Activated CD8-positive, alpha-beta T cell treated with anti-CD3 and anti-CD28 coated beads, Interleukin-2, amount 10 ng/mL, durations not matched to agents 7 days and 5 days (primary cell): ENCODE measurements at places on chromosomes 16 and 17. TPM values are rescaled to one million over a fixed set of nuclear protein-coding genes. Genes with fewer than 3 reads are reported as not detected.

DUXB gene
- total RNA-seq = not detected

CDRT15 gene
- not detected for total RNA-seq

KLHDC4 gene
- total RNA-seq = 101 TPM

PPP4C gene
- total RNA-seq = 157 TPM

HBA2 gene
- not detected for total RNA-seq

RNF157 gene
- total RNA-seq = 150 TPM

MYLK3 gene
- 0.23 TPM for total RNA-seq

- DNase-seq = no peak
These were observed 632.3 kb downstream of the WWOX start for GRCh38 chr16:78731785-78732184.

DNA sequence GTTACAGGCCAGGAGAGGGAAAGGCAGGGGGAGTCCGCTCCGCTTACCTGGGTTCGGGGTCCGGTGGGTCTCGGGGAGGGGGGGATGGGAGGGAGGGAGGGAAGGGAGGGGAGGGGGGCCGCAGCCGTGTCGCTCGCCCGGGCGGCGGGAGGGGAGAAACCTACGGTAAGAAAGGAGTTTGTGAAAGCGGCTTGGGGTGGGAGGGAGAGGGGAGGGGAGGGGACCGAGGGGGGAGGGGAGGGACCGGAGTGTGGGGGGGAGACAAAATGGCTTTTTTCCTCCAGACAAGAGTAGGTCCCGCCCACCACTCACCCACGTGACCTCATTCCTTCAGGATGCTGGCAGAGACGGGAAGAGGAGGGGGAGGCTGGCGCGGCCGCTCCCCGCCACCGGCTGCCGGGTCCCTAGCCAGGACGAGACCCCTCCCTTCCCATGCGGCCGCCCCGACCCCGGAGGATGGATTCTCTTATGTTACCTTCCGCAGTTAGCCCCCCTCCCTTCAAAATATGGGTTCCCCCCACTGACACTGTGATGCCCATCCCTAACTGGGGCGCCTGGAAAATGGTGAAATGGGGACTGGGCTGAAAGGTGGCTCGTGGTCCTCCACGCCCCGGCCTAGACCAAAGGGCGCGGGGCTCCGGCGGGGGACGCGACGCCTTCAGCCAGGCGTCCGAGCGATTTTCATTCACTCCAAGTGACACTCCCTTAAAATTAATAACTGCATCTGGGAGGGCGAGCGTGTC, at the start of gene PCGF2:
PCGF2 (minus strand) TSS at position 188 of the 743 bp plus-strand sequence. CDS start 7,934 bp downstream, outside the sequence.
- no peak for DNase-seq

DNA sequence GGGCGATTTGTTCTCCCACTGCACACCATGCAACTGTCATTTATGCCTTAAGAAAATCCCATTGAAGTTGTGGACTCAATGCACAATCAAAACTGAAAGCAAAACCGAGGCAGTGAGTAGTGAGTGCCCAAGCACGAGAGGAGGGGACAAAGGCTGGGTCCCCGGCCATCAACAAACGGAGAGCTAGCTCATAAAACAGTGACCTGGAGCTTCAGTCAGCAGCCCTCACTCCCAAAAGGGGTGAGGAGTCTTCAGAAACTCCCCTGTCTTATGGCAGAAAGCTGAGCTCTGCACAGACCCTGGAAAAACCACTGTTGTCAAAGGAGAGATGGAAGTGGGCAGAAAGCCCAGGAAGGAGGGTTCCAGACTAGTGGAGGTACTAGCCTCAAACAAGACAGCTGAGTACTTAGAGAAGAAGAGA, 96.9 kb downstream of the ADCY9 start:
- DNase-seq = no peak

DNA sequence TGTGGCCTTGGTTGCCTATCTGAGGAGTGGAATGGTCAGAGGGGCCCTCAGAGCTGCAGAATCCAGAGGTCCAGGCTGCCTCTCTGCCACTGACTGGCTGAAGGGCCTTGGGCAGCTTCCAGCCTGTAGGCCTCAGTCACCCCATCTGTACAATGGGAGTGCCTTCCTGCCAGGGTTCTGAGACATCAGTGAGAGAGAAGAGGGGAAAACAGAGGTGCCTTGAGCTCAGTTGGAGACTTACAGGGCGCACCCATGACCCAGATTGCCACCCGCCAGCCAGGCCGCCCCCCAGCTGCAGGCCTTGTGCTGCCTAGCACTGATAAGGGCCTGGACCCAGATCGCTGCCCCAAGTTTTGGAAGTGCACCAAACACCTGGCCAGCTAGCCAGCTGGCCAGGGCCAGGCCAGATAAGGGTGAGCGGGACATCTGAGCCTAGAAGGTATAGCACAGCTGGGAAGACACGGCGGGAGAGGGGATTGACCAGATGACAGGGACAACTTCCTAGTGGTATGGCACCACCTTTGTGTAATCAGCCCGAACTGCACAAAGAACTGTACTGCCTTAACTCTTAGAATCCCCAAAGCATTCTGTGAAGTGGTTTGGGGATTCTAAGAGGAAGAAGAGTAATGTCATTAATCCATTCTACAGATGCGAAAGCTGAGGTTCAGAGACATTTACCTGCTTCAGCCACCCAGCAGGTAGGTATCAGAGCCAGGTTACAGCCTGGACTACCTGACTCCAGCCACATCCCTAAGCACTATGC, 1.4 kb downstream of the SLC4A1 start:
- DNase-seq = no peak

DNA sequence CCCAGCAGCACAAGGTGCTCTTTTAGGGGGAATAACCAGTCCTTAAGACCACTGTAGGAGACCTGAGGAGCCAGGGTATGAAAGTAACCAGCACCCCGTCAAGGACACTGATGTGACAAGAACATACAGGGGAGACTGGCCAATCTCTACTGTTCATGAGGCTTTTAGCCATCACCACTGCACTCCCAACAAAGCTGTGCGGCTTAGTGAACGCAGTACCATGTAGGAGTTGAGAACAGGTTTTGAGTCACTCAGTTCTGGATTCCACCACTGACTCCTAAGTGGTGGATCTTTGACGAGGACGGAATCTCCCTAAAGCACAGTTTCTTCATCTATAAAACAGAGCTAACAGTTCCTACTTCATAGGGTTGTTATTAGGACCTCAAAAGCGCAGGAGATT, 26.8 kb downstream of the COG4 start:
- no peak for DNase-seq

DNA sequence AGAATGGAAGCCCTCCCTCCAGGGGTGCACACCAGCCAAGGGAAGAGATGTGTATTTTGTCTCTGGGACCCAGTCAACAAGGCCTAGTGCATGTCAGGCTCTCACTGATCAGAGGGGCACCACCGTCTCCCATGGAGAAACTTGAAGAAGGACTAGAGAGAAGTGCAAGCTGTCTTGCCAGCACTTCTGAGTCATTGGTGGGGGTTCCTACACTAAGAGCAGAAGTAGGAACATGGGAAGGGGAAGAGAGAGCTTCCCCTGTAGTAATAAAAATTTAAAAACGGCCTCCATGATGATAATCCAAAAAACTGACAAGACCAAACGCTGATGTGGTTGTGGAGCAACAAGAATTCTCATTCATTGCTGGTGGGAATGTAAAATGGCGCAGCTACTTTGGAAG, 46.3 kb downstream of the DYNLRB2 start:
- no peak for DNase-seq

DNA sequence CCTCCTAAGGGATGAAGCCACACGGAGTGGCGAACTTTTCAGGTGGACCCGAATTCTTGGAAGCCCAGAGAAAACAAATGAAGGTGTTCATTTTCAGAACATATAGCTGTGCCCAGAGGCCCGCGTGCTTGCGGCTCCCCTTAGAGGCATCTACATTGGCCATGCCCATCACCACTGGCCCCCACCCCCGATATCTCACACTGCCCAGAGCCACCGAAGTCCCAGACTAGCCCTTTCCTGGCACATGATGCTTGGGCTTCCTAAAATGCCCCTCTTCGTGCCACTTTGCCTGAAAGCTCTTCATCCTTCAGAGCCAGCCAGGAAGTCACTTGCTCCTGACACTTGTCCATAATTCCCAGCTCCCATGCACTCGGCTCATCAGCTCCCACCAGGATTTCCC, 2.1 kb upstream of the HEXIM1 start:
- DNase-seq = no peak

- DNase-seq = no peak
These were observed 24.5 kb upstream of the HS3ST2 start for GRCh38 chr16:22789281-22789945.

GRCh38 chr16:491220-491919, 36.1 kb upstream of the CAPN15 start:
- DNase-seq = no peak

DNA sequence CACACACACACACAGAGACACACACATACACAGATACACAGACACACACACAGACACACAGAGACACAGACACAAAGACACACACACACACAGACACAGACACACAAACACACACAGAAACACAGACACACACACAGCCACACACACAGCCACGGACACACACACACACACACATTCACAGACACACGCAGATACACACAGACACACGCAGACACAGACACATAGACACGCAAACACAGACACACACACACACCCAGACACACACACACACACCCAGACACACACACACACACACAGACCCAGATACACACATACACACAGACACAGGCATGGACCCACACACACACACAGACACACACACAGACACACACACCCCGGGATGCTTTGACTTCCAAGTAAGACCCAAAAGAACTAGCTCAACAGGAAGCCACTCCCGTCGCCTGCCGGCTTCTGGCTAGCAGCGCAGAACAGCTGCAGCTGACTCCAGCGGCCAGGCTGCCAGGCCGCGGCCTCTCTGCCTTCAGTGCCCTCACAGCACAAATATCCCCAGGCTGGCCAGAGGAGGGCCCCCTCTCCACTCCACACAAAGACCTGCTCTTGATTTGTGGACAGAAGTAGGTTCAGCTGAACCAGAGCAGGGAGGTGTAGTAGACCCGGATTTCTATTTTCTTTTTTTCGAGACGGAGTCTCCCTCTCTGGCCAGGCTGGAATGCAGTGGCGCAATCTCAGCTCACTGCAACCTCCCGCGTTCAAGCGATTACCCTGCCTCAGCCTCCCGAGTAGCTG, 6.0 kb upstream of the CHRNE start:
- peak; percentile 87 for DNase-seq

DNA sequence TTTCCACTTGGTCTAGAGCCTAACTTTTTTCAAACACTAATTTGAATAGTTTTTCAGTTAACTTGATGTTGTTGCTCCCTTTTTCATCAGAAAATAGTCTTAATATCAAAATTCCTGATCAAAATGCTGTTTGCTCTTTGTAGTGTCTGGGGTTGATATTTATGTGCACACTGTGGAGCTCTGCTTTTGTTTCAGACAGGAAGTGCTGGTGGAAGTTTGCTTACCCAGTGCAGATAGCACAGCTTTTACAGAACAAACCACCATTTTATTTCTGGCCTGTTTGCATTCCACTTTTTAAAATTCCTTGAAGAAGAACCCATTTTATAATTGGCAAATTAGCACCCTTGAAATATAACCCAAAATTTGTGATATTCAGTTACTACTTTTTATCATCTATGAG, 125.4 kb downstream of the MRTFB start:
- no peak for DNase-seq

DNA sequence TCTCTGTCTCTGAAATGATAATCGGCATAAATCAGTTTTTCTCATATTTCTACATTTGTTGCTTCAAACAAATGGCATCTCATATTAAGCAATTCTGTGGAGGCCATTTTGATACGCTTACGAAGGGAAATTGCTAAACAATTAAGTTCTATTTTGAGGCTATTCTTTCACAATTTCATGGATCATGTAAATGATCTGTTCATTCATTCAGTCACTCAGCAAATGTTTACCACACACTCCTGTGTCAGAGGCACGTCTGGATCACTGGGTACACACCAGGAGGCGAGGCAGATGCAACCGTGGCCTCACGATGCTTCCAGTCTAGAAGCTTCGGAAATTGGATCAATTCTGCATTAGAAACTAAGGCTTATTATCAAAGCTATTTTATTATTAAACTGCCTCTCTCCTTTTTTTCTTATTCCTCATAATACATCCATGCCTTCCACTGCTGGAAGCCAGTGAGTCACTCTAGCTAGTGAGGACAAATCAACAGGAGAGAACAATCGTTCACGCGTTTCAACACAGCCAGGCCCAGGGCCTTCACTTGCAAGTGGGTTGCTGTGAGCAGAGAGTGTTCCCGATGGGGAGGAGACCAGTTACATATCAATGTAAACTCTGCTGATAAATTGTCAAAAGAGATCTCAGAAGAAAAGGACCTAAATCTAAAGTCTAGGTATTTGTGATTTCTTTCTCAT, 11.3 kb upstream of the SLC39A11 start:
- DNase-seq = no peak

GRCh38 chr17:15882058-15882720, 62.7 kb upstream of the ADORA2B start:
- DNase-seq = no peak

- no peak for DNase-seq
These were observed 73.0 kb downstream of the MARCHF10 start for GRCh38 chr17:62735044-62735651.

- DNase-seq = no peak
These were observed 392.1 kb downstream of the SOX9 start for GRCh38 chr17:72512649-72513556.

- DNase-seq = no peak
These were observed 1.5 kb downstream of the GGA2 start for GRCh38 chr16:23508589-23509440.

GRCh38 chr16:50259334-50260205, 6.8 kb upstream of the ADCY7 start:
- no peak for DNase-seq

DNA sequence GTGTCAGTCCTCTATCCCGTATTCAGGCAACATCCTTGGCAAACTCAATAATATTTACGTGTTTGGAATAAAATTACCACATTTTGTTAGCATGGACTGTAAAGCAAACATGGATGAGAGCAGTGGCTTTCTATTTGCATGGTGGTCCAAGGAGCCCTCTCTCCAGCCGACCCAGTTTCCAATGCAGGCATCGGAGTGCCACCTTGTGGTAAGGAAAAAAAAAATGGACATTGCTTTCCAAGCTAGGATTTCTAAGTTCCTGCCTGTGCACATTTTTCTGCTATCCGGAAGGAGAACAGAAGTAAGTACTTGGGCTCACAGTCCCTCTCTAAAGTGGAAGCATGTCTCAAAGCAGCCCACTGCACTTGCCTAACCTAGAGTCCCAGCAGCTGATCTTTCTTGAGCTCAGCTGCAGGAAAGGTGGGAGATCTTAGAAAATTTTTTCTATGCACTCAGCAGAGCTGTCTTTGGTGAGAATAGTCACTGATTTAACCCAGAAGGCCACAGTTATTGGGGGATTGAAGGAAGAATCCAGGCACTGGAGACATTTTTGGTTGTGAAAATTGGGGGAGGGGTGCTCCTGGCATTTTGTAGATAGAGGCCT, 46.0 kb upstream of the ERCC4 start:
- no peak for DNase-seq

DNA sequence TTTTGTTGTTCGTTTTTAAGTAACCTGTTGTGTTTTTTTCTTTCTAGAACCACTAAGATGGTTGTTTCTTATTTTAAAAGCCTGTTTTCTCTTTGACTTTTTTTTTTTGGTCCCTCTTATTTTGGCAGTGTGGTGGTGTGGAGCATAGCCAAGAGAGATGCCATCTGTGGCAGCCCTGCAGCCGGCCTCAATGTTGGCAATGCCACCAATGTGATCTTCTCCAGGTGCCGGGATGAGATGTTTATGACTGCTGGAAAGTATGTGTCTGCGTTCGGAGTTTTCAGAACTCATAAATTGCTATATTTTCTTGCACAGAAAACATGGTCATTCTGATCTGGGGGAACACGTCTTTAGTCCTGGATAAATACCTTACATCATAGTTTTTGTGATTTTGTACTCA, 17.6 kb downstream of the CFAP52 start:
- DNase-seq = no peak
